RPMI7951 (cell line): ENCODE measurements at places on chromosomes 5 and 9. TPM values are rescaled to one million over a fixed set of nuclear protein-coding genes. Genes with fewer than 3 reads are reported as not detected.
A peak's percentile ranks its signal among the peaks of the same experiment; 100 is the strongest.

DNA sequence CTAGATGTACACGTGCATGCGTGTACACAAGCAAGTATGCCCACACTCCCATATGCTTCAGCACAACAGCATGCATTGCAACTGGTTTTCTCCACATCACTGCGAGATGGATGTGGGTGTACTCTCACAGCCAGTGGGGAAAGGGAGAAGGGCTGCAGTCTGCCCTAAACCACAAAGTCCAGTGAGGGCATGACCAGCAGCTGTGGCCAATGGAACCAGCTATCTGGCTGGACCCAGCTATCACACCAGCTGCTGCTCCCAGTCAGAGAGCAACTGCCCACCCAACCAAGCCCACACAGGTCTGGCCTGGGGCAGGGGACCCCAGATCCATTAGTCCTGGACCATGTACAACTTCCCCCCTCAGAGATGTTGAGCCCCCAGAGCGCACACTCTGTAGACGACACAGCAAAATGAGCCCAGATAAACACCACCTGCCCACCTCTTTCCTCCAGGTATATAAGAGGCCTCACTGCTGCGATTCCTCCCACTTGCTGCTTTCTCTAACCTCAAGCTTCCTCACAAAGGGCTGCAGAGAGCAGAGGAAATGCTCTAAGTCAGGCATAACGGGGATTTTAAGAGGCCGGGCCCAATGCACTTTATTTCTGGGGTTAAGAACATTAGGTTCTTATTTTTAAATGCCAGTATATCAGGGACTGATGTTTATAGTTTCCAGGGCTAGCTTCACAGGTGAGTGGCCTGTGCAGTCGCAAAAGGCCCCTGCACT, 39.0 kb downstream of the SHB start:
- DNase-seq = no peak

UGCG gene
- 21.7 and 27.8 TPM in 2 replicates for total RNA-seq

DNA sequence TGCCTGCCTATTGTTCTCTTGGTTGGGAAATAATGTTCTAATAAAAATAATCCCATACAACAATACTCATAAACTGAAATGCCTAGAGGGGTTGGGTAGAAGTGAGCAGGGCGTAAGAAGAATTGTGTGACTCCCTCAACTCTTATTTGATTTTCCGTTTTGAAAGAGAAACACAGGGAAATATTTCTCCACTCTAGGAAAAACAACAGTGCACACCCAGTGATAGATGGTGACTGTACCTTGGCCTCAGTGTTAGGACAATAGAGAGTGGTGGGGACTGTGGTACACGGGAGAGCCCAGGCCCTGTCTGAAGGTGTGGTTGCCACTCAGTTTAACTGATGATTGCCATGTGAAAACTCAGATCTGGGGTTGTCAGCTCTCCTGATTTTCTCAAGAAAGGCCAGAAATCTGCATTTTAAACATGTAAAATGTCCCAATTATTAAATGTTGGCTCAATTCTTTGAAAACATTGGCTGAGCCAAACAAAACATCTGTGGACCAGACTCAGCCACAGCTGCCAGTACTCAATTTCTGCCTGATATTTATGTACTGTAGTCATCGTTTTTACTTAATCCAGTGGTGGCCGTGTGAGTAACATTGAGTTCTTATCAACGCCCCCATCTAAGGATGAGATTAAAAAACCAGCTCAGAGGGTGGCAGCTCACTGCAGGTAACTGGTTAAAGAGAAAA, 103.8 kb upstream of the ZNF618 start:
- peak; percentile 35 for DNase-seq

SPATA9 gene
- 0.36 TPM in 1 of 2 replicates, not detected in the other for total RNA-seq

GRCh38 chr9:137070906-137071275, 534 bp upstream of the SAPCD2 start:
- DNase-seq = peak; percentile 53

GRCh38 chr9:130175355-130175754, 3.2 kb downstream of the NCS1 start:
- DNase-seq = no peak

HTR1A gene
- total RNA-seq = not detected in 2 replicates

OGN gene
- not detected in 2 replicates for total RNA-seq

PLAC8L1 gene
- not detected in 2 replicates for total RNA-seq

GRCh38 chr5:151735646-151736045, 22.8 kb downstream of the ATOX1 start:
- no peak for DNase-seq

GRCh38 chr5:116939641-116940040, 365.0 kb upstream of the SEMA6A start:
- DNase-seq = no peak
